Cortex of kidney (tissue), 1 donor: ENCODE measurements at places on chromosomes 11 and 22.

DNA sequence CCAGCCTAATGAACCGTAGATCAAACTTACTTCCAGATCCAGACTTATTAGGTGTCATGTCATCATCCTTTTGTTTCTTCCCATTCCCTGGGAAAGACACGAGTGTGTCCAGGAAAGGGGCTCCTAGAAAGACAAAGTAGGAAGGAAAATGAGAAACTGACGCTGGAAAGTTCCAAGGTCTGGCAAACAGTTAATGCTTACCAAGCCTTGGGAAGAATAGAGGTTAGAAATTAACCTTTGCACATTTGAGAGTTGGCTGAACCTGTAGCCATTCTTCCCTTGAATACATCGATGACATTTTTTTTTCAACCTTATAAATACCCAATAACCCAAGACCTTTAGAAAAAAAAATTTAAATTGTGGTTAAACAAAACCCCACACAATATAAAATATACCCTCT is 77.3 kb downstream of the TRAF6 start:
- DNase-seq = no peak

GRCh38 chr22:30291058-30291892 is 2.0 kb upstream of the CASTOR1 start:
- peak; percentile 27 for DNase-seq

GRCh38 chr11:75386942-75387630 is 12.2 kb upstream of the RPS3 start:
- DNase-seq = no peak

- DNase-seq = no peak
Measured at GRCh38 chr11:85947431-85948272, 92.5 kb downstream of the CCDC83 start.

DNA sequence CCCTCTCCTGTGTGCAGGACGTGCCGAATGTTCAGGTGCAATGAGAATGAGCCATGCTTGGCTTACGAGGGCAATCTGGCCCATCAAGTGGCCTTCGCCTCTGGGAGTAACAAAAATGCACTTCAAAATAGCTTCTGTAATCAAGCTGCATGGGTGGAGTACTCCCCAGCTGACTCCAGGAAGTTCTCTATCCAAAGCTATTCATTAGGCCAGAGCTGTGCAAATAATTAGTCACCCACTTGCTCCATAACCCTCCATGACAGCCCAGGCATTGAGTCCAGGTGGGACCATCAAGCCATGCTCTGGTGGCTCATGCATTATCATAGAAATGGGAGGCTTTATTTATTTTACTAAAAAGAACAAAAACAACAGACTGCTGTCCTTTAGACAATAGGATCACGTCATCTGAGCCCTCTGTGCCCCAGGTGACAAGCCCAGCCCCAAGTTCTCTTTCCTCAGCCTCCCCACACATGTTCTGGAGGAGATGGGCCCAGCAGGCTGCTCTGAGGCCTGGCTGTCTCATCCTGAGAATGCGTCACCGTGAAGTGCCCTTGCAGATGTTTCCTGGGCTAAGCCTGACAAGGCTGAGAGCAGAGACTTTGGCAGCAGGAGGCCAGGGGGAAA is 244.7 kb downstream of the ETS1 start:
- no peak for DNase-seq

DNA sequence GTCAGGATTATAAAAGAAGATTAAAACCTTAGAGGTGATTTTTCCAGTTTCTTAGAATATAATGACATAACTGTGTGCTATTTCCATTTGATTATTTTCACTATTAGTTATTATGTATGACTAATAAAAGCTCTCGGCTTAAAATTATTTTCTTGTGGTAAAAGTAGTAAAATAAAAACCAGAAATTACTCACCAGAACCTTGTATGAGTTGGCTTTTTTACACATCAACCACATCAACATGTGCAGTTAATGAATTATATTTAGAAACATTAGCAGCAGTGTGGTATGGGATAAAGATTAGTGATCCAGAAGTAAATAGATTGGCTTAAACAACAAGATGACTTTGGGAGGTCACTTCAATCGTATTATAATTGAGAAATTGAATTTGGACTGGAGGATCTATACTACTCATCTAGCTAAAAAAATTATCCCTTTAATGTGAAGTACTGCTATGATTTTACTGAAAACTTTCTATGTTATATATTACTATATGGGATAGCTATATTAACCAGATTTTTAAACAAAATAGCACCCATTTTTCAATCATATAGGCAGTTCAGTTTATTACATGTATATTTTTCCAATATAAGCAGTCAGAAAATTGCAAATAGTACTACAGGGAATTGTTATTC is 2.8 kb upstream of the BCO2 start:
- DNase-seq = no peak

- DNase-seq = no peak
Measured at GRCh38 chr22:45504373-45505341, 2.0 kb downstream of the FBLN1 start.

- DNase-seq = no peak
Measured at GRCh38 chr11:13127161-13127560, 118.0 kb downstream of the RASSF10 start.

GRCh38 chr22:48138427-48138826 is 1376.0 kb downstream of the TBC1D22A start:
- DNase-seq = no peak

DNA sequence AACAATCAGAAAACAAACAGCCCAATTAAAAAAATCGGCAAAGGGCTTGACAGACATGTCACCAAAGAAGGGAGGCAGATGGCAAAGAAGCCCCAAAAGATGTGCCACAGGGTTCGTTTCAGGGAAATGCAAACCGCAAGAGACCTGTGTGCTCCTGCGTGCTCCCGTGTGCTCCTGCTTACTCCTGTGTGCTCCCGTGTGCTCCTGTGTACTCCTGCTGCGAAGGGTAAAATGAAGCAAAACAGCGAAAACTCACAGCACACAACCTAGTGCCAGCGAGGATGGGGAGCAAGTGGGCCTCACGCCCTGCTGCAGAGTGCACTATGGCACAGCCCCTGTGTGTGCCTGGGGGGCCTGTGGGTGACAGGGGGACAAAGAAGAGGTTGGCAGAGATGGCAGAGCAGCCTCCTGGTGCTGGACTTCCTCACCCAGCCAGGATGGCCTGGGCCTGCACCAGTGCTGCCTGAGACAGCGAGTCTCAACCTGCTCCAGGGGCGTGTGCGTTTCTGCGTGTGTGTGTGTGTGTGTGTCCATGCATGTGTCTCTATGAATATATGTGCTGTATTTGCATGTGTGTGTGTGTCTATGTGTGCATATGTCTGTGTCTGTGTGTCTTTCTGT is 14.0 kb downstream of the ASCL2 start:
- no peak for DNase-seq

GRCh38 chr11:114074546-114075343 is 15.2 kb downstream of the ZBTB16 start:
- no peak for DNase-seq

DNA sequence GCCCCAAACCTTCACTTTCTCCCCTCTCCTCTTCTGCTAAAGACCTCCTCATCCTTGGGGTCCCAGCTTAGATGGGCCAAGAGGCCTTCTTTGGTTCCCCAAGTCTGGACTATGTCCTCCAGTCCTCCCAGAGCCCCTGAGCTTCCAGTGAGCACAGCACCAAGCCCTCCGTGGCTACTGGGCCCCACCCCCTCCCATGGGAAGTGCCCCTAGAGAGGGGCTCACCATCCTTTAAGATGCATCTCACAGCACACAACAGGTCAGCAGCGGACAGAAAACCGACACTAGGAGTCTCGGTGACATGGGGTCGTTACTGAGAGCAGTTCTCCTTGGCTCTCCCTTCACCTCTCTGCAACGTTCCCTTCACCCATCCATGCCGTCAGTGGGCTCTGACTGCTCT is 2.7 kb downstream of the LRRC32 start:
- DNase-seq = no peak

GRCh38 chr11:2645779-2646118 is 54.0 kb downstream of the KCNQ1OT1 start:
- DNase-seq = no peak

DNA sequence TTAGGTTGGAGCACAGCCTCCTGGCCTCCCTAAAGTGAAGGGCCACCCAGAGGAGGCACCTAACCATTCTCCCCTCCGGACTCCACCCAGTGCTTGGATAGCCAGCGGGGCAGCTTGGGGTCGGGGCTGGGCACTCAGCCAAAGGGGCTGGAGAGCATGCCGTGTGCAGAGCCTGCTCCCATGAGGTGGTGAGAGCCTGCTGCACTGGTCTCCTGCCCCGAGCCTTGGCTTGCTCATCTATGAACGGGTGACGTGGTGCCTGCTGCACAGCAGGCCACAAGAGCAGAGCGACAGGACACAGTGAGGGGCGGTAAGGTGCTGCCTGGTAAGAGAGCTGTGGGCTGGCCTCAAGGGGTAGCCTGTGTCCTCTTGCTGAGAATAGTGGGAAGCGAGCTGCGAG is 14.0 kb upstream of the CCDC188 start:
- DNase-seq = no peak

- no peak for DNase-seq
Measured at GRCh38 chr11:117766576-117766975, 30.4 kb downstream of the DSCAML1 start.

DNA sequence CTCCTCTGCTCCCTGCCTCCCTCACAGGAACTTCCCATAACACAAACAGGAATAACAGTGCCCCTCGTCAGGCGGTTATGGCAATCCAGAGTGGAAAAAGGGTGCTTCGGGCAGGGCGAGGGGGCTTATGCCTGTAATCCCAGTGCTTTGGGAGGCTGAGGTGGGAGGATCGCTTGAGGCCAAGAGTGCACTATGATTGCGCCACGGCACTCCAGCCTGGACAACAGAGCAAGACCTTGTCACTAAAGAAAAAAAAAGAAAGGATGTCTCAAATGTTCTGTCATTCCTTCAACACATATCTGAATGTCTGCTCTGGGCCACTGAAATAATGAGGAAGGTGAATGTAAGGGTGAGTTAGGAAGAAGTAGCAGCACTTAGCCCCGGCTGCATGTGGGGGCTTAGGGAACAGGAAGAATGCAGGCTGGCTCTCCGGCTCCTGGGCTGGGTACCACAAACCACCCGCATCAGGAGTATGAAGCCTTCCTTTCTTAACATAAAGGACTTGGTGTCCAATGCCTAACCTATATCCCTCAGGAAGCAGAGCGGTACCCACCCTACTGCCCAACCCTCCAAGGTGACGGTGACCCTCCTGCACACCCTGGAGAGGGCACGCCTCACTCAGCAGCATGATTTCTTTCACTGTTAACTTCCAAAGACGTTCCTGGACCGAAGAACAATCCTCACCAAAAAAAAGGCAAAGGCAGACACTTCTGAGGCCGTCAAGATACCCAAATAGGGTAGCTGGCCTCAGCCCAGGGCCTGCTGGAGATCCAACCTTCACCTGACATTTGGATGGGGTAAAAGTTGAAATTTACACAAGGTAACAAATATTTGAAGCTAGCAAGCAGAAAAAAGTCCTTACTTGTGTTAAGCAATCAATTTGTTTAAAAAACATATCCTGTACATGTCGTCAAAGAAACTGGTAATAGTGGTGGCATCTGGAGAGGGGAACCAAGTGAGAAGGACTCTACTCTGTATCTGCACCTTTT is 3.8 kb downstream of the CPT1A start:
- no peak for DNase-seq

GRCh38 chr11:93952082-93952780 is 68.9 kb upstream of the HEPHL1 start:
- no peak for DNase-seq

DNA sequence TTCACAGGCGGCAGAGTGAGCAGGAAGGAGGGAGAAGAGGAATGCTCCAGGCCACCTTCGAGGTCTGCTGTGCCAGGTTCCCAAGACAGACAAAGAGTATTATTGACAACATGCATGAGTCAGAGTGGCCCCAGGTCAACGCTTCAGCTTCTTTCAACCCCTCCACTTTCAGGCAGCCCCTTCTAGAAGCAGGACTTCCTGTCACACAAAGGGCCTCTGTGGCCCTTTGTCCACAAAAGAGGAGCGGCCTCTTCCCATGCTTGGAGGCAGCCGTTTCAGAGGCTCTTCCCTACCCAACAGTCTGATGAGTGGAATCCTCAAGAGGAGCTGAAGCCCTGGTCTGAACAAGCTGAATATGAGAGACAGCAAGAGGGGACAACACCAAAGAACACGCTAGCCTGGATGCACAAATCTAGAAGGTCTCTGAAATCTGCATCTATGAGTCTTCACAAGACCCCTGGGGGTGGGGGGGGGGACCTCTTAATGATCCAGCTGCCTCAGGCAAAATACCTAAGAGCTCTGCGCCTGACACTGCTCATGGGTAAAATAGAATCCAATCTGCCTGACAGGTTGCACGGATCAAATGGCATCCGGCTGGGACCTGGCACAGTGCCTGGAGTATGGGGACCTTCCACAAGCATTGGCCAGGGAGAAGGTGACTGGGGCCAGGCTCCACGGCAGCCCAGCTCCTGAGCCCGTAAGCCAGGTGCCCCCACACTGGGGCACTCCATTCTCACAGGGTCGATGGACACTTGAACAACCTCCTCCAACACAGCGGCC is 67.5 kb downstream of the PACSIN2 start:
- no peak for DNase-seq
